ENCODE measurements at places on chromosomes 1 and 21.
A peak's percentile ranks its signal among the peaks of the same experiment; 100 is the strongest.

DNA sequence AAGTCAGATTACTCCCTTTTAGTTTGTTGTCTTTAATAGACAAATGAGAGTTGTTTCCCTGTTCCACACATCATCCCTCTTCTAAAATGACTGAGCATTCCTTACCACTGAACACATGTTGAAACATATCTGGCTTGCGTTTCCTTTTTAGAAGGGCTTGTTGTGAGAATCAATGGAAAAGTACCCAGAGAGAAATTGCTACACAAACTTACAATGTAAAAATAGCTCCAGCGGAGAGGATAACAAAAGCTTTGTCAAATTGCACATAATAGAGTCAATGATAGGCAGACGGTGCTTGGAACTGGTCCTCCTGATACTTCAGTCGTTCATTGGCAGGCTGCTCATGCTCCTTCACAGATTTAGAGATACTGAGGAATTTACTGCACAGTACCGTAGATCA lies 123.9 kb downstream of the CYYR1 start:
- peak; percentile 83 for DNase-seq

- no peak for DNase-seq
Observed at GRCh38 chr1:207606362-207606755, 38.6 kb upstream of the CR1L start.

DNA sequence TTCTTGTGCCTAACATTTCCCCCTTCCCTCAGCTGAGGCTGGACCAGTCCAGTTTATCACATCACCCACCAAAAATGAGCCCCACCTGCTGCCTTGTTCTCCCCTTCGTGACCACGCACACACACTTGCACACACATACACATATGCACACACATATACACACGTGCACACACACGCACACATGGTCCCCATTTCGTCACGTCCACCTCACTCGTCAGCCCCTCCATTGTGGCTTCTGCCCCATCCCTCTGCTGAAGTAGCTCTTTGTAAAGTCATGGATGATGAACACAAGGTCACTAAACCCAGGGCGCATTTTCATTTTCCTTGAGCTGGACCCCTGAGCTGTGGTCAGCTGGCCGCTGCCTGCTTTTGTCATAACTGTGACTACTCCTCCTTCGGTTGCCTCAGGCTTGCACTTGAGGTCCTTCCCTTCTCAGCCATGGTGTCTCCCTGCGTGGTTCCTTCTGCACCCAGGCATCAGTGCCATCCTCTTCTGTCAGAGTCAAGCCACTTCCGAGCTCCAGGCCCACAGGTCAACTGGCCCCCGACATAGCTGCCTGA lies 93.8 kb downstream of the SYT2 start:
- DNase-seq: no peak

- no peak for DNase-seq
Observed at GRCh38 chr1:51922040-51922439, 43.5 kb upstream of the NRDC start.

DNA sequence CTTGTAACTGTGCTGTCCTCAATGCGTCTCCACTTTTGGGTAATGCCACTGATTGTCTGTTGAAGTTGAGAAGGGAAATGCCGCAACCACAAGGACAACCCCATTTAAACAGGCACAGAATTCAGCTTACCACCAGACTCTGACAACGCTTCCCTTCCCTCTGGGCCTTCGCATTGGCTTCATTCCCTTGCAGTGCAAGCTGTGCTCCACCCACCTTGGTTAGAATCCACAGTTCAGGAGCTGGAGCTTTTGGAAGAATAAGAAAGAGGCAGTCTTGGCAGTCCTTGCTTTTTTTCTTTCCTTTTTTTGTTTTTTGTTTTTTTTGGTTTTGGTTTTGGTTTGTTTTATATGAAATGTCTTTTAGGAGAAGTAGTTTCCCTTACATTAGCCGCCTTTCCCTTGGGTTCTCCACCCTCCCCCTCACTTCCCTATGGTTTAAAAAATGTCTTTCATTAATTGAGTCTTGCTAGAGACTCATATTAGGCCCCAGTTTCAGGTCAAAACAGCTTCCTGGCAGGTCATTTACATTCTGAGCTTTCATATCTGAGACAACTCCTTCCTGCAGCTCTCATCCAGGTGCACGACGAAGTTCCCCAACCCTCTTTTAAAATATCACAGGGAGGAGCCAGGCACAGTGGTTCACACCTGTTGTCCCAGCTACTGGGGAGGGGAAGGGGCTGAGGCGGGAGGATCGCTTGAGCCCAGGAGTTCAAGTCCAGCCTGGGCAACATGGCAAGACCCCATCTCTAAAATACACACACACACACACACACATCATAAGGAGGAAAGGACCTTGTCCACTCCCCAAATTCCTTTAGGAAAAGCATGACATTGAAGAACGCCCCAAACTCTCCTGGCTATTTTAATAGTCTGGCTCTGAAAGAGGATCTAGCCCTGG lies 20.7 kb upstream of the LAX1 start:
- peak; percentile 39 for DNase-seq

DNA sequence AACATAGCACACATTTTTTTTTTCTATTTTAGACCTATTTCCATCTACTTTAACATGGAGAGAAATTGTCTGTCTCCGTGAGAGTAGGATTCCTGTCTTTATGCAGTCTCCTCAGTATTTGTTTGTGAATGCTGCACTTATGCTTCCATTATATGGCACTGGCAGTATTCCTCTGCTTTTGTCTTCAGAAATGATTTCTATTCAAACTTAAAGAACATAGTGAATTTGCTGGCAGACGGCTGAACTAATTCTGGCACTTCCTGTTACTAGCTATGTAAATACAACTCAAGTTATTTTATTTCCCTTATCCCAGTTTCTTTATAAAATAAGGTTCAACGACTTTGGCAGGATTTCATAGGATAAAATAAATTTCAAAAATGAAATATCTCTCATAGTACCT lies 45.3 kb downstream of the KCTD3 start:
- DNase-seq: no peak

DNA sequence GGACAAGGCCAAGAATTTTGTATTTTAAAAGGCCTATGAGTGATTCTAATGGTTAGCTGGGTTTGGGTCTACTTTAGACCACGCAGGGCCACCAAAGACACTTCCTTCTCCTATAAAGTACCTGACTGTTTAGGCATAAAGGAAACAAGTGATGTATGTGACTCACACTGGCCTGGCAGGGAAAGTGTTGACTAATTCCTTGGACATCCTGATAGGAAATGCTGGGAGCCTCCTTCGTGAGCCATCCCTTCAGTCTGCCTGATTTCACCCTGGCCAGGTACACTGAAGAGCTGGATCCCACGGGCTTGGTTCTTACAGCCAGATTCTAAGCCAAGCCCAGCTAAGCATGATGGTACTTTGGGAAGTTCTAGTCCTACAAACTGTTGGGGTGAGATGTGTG lies 100.5 kb upstream of the HMGB4 start:
- peak; percentile 69 for DNase-seq

DNA sequence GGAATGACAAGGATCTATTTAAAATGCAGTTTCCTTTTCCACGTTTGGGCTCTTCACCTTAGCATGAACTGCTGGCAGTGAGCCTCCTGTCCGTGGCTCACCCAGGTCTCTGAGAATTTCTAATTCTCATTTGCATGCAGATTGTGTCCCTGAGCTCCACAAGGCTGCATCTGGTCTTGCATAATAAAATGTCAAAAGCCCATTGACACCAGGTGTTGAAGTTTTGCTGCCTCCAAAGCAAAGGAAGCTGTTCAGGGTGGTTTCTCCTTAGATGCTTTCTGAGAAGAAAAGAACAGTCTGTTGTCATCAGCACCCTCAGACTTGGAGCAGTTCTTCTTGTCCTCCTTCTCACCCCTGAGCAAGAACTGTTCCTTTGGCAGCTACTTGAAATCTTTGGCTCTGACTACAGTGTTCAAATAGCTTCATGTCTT lies 433.1 kb upstream of the KAZN start:
- no peak for DNase-seq

DNA sequence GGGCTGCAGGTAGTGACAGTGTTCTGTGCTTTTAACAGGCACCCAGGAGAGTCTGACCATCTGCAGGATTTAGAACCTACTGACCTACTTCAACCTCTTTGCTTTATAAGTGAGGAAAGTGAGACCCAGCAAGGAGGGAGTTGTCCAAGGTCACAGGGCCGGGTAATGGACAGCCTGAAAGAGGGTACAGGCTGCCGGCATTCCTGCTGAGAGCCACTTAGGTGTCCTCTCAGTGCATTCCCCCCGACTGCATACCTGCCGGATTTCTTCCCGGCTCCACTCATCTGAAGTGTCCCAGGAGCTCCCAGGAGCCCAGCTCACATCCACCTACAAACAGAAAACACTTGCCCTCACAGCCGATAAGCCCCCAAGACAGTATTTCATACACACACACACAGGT lies 13.9 kb downstream of the PHLDA3 start:
- no peak for DNase-seq

- DNase-seq: peak; percentile 9
Observed at GRCh38 chr1:232377494-232377770, 252.5 kb downstream of the SIPA1L2 start.

- DNase-seq: no peak
Observed at GRCh38 chr1:217983051-217983375, 302.1 kb upstream of the RRP15 start.
